ENCODE measurements at places on chromosomes 13 and 19. TPM values are rescaled to one million over a fixed set of nuclear protein-coding genes. Genes with fewer than 3 reads are reported as not detected.

Gene DKKL1
- total RNA-seq, result 2.3 TPM

Gene CCDC61
- total RNA-seq, result 16.9 TPM

Gene STARD13
- 2.1 TPM for total RNA-seq

Gene ZNF442
- 4.0 TPM for total RNA-seq

Gene ATP8A2
- 16.3 TPM for total RNA-seq

Gene KLK2
- not detected for total RNA-seq

Gene ZNF66
- 34.0 TPM for total RNA-seq

Gene SELENOV
- total RNA-seq, result 6.9 TPM

Gene ACP7
- 0.15 TPM for total RNA-seq

Gene RFPL4A
- total RNA-seq, result not detected

Gene LILRA5
- not detected for total RNA-seq

Gene KLK12
- not detected for total RNA-seq

Gene WTIP
- total RNA-seq, result 35.1 TPM

DNA sequence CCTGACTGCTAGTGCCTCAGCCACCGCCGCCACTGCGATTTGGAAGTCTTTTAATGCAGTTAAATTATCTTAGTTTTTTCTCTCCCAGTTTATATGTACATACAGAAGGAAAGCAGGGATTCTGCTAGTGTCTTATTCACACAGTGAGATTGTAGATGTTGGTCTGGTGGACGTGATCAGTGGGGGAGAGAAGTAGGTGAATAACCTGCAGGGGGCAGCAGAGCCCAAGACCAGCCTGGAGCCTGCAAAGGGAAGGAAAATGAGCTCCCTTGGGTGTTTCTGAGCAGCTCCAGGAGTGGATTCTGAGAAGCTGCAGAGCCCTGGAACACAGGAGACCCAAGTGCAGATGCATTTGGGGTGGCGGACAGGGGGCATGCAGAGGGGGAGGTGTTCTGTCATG, 26.3 kb downstream of the ZNF844 start:
- peak; percentile 58 for DNase-seq
- H3K36me3 ChIP-seq, result peaks cover 24% of the 10 kb centered on the region
- H3K27ac ChIP-seq, result no peak overlapping the region
- no peaks in the 10 kb centered on the region for H3K4me1 ChIP-seq

DNA sequence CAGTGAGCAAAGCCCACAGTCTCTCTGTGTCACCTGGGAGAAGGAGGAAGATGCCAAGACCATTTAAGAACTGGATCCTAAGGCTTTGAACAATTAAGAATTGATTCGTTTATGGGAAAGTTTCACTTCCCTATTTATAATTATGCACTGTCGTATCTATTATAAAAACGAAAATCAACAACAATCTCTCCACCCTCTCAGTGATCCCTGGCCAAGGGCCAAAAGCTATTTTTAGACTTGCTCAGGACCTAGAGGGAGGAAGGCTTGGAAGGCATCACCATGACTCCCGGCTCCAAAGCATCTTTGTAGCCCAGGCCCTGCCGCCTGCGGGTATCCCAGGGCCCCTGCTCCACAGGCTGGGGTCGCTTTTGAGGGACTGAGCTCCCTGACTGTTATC, 1.3 kb downstream of the RHPN2 start:
- H3K4me1 ChIP-seq, result no peaks in the 10 kb centered on the region
- H3K27ac ChIP-seq, result no peak overlapping the region
- H3K4me3 ChIP-seq, result peak overlapping the region; percentile 84
- H3K27me3 ChIP-seq, result no peaks in the 10 kb centered on the region
- DNase-seq, result no peak

- no peaks in the 10 kb centered on the region for H3K27me3 ChIP-seq
- H3K36me3 ChIP-seq, result no peaks in the 10 kb centered on the region
- H3K4me3 ChIP-seq, result no peak overlapping the region
Measured at GRCh38 chr13:46559272-46559805, 6.4 kb downstream of the LRCH1 start.

DNA sequence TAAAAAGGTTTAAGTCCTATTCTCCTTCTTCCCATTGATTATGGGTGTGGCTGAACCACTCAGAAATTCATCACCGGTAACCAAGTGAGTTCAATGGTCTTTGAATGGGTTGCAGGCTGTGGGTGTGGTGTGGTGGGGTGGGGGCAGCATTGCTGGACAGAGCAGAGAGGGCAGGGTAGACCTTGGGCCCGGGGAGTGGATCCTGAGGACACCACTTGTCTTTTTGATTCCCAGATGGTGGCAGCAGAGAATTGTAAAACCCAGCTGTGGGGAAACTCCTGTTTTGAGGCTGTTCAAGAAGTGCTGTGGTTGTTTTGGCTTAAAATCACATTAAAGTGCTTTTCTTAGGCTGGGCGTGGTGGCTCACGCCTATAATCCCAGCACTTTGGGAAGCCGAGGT, 45.8 kb upstream of the RGCC start:
- no peak overlapping the region for H3K4me3 ChIP-seq
- DNase-seq, result peak; percentile 37
- no peaks in the 10 kb centered on the region for H3K4me1 ChIP-seq
- H3K27ac ChIP-seq, result no peak overlapping the region

GRCh38 chr13:50722440-50723125, 120.9 kb downstream of the DLEU7 start:
- H3K4me3 ChIP-seq, result no peak overlapping the region
- no peaks in the 10 kb centered on the region for H3K4me1 ChIP-seq
- H3K27ac ChIP-seq, result no peak overlapping the region
- DNase-seq, result no peak
- no peaks in the 10 kb centered on the region for H3K36me3 ChIP-seq

GRCh38 chr13:32955881-32956594, 60.2 kb upstream of the KL start:
- no peak for DNase-seq
- H3K4me3 ChIP-seq, result no peak overlapping the region
- no peaks in the 10 kb centered on the region for H3K27me3 ChIP-seq
- no peaks in the 10 kb centered on the region for H3K4me1 ChIP-seq
- no peak overlapping the region for H3K27ac ChIP-seq

- peaks cover 5% of the 10 kb centered on the region for H3K36me3 ChIP-seq
- H3K4me3 ChIP-seq, result no peak overlapping the region
- DNase-seq, result no peak
- no peaks in the 10 kb centered on the region for H3K4me1 ChIP-seq
- H3K27ac ChIP-seq, result no peak overlapping the region
- H3K27me3 ChIP-seq, result no peaks in the 10 kb centered on the region
Measured at GRCh38 chr19:54485851-54486250, 12.8 kb upstream of the CDC42EP5 start.

GRCh38 chr13:96934889-96935489, 59.3 kb downstream of the OXGR1 start:
- H3K4me1 ChIP-seq, result 0 out of 2 replicates have a peak, but pooled peaks cover 2% of the 10 kb centered on the region
- H3K27me3 ChIP-seq, result no peaks in the 10 kb centered on the region
- no peak for DNase-seq
- no peak overlapping the region for H3K27ac ChIP-seq
- H3K36me3 ChIP-seq, result no peaks in the 10 kb centered on the region

DNA sequence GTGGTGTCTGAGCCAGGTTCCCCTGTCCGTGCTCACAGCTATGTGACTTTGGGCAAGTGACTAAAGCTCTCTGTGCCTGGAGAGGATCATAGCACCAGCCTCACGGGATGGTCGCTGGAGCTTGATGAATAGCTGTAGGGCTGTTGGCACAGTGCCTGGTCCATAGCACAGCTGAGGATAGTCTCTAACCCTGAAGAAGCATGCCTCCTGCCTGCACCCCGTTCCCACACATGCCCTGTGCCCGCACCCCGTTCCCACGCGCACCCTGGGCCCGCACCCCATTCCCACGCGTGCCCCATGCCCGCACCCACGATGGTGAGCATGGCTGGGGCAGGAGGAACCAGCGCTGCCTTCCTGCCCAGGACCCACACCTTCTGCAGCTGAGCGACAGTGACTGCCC, 63.7 kb upstream of the F7 start:
- no peaks in the 10 kb centered on the region for H3K4me1 ChIP-seq
- H3K27ac ChIP-seq, result no peak overlapping the region
- peaks cover 2% of the 10 kb centered on the region for H3K36me3 ChIP-seq
- no peaks in the 10 kb centered on the region for H3K27me3 ChIP-seq
- H3K4me3 ChIP-seq, result no peak overlapping the region

GRCh38 chr19:16862826-16863415, 25.9 kb upstream of the F2RL3 start:
- H3K27ac ChIP-seq, result no peak overlapping the region
- H3K4me1 ChIP-seq, result no peaks in the 10 kb centered on the region
- no peak overlapping the region for H3K4me3 ChIP-seq
- H3K27me3 ChIP-seq, result no peaks in the 10 kb centered on the region

DNA sequence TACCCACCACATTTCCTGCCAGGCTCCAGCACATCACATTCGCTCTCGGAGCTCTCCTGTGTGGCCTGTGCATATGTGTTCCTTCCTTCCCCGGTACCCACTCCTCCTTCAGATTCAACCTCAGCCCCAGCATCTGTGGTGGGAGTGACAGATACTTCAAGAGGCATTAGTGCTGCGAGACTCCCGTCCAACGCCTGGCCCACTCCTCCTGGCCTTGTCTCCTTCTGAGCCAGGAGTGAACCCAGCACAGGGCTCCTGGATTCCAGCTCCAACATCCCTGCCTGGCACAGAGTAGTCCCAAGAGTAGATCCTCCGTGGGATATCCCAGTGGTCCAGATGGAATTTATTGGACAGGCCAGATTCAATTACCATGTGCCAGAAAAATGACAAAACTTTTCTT, 55.9 kb downstream of the SACS start:
- H3K4me1 ChIP-seq, result no peaks in the 10 kb centered on the region
- H3K4me3 ChIP-seq, result no peak overlapping the region
- peaks cover 8% of the 10 kb centered on the region for H3K36me3 ChIP-seq
- no peaks in the 10 kb centered on the region for H3K27me3 ChIP-seq
- no peak for DNase-seq
- H3K27ac ChIP-seq, result no peak overlapping the region

- no peak overlapping the region for H3K4me3 ChIP-seq
- peaks cover 2% of the 10 kb centered on the region for H3K4me1 ChIP-seq
- no peaks in the 10 kb centered on the region for H3K27me3 ChIP-seq
- H3K27ac ChIP-seq, result no peak overlapping the region
- H3K36me3 ChIP-seq, result no peaks in the 10 kb centered on the region
Measured at GRCh38 chr13:67740871-67741535, 510.9 kb upstream of the PCDH9 start.

DNA sequence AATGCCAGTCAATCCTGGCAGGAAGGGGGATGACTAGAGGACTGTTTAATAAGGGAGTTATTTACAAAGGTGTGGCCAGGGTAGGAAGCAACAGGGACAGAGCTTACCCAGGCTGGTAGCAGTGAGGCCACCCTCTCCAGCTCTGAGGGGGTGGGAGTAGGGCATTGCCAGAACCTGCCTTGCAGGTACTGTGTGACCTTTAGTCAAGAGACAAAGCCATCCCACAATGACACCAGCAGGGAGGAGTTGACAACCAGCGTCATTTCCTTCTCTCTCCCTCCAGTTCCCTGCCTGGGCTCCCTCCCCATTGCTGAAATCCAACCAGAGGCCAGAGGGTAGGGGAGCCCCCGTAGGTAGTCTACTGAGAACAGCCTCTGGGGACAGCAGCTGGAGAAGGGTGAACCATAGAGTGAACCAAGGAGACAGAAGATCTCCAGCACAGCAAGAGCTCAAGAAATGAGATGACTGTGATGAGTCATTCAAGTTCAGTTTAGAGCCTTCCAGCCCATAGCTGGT, 33.3 kb upstream of the SPATA13 start:
- H3K27ac ChIP-seq, result no peak overlapping the region
- H3K4me3 ChIP-seq, result no peak overlapping the region
- no peak for DNase-seq
- peaks cover 2% of the 10 kb centered on the region for H3K4me1 ChIP-seq
- peaks cover 11% of the 10 kb centered on the region for H3K36me3 ChIP-seq

GRCh38 chr19:49637821-49638738, 1.9 kb downstream of the RRAS start:
- no peak overlapping the region for H3K27ac ChIP-seq
- peak overlapping the region; percentile 34 for H3K4me3 ChIP-seq
- DNase-seq, result peak; percentile 86
- H3K4me1 ChIP-seq, result no peaks in the 10 kb centered on the region
- no peaks in the 10 kb centered on the region for H3K36me3 ChIP-seq

- H3K4me3 ChIP-seq, result no peak overlapping the region
- no peaks in the 10 kb centered on the region for H3K36me3 ChIP-seq
- H3K27ac ChIP-seq, result no peak overlapping the region
- no peaks in the 10 kb centered on the region for H3K27me3 ChIP-seq
- H3K4me1 ChIP-seq, result no peaks in the 10 kb centered on the region
- DNase-seq, result no peak
Measured at GRCh38 chr13:44147648-44148047, 226.0 kb upstream of the SERP2 start.

DNA sequence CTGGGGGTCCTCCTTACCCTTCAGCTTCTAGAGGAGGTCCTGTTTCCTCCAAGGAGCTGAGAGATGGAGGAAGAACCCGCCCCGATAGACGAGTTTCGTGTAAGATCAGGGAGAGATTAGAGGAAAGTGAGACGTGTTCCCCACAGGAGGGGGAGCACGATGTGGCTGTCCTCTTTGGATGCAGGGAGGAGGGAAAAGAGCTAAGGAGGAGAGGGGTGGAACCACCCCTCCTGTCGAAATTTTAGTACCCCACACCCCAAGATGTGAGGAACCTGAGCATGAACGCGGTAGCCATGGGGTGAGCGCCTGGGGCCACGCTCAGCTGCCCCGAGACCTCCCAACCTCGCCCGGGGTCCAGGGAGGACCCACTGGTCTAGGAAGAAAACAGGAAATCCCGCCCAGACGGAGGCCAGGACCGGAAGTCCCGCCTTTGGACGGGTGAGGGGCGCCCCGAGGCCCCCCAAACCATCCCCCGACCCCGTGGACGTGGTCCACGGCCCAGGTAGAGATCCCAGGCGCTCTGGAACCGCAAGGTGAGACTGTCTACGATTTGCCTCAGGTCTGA, 1.2 kb downstream of the AKT1S1 start:
- H3K27ac ChIP-seq, result peak overlapping the region; percentile 3
- peaks cover 22% of the 10 kb centered on the region for H3K36me3 ChIP-seq
- no peaks in the 10 kb centered on the region for H3K27me3 ChIP-seq
- H3K4me3 ChIP-seq, result no peak overlapping the region
- peak; percentile 65 for DNase-seq

DNA sequence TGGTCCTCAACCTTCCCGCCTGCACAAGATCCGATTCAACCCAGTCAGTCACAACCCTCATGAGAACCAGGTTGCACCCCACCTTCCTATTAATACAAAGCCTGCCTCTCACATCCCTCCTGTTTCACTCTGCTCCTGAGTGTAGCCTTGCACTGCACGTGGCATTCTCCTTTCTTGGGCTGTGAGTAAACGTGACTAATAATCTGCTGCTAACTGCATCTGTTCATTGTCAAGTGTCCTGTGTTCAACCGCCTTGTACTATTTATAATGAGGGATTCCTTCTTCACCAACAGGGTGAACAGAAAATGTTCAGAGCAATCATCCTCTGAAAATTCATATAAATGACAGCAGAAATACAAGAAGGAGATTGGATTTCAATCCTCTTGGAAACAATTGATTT, 1608.2 kb downstream of the SLITRK5 start:
- DNase-seq, result no peak
- H3K27ac ChIP-seq, result no peak overlapping the region
- no peaks in the 10 kb centered on the region for H3K4me1 ChIP-seq
- H3K27me3 ChIP-seq, result no peaks in the 10 kb centered on the region

Data from H9 (cell line).